ENCODE measurements at places on chromosomes 5 and 9. TPM values are rescaled to one million over a fixed set of nuclear protein-coding genes. Genes with fewer than 3 reads are reported as not detected.
A peak's percentile ranks its signal among the peaks of the same experiment; 100 is the strongest.

Gene NIPAL4
- total RNA-seq, result 4.2 TPM

Gene LPAR1
- total RNA-seq, result 53.2 TPM

Gene PALM2AKAP2
- 4.6 TPM for total RNA-seq

Gene NFIB
- 56.9 TPM for total RNA-seq

DNA sequence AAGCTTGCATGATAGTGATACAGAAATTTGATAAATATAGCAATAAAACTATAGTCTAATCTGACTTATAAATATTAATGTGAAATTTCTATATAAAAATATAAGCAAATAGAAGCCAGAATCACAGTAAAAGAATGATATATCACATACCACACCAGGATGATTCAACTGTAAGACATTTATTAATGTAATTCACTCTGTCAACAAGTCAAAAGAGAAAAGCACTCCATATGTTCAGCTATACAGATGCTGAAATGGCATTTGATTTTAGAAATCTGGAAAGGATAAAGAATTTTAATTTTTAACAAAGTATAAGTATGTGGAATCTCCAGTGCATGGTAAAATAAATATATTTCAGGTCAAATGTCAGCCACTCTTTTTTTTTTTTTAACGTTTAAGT is 372.4 kb downstream of the KCNN2 start:
- no peak for DNase-seq

GRCh38 chr5:21893161-21893560 is 960.0 kb downstream of the CDH12 start:
- DNase-seq, result no peak

GRCh38 chr5:61806491-61807020 is 474.5 kb downstream of the ZSWIM6 start:
- DNase-seq, result peak; percentile 90

GRCh38 chr5:55495216-55495615 is 39.5 kb downstream of the PLPP1 start:
- no peak for DNase-seq

- DNase-seq, result no peak
Measured at GRCh38 chr5:142561029-142561428, 124.9 kb downstream of the FGF1 start.

GRCh38 chr9:123003466-123003865 is 30.0 kb upstream of the GPR21 start:
- DNase-seq, result no peak

All from esophagus muscularis mucosa (tissue), 4 donors.